ENCODE measurements at places on chromosomes 13 and 19. TPM values are rescaled to one million over a fixed set of nuclear protein-coding genes. Genes with fewer than 3 reads are reported as not detected.

GRCh38 chr13:101425623-101426022 lies 9.3 kb upstream of the NALCN start:
- no peak for DNase-seq

DNA sequence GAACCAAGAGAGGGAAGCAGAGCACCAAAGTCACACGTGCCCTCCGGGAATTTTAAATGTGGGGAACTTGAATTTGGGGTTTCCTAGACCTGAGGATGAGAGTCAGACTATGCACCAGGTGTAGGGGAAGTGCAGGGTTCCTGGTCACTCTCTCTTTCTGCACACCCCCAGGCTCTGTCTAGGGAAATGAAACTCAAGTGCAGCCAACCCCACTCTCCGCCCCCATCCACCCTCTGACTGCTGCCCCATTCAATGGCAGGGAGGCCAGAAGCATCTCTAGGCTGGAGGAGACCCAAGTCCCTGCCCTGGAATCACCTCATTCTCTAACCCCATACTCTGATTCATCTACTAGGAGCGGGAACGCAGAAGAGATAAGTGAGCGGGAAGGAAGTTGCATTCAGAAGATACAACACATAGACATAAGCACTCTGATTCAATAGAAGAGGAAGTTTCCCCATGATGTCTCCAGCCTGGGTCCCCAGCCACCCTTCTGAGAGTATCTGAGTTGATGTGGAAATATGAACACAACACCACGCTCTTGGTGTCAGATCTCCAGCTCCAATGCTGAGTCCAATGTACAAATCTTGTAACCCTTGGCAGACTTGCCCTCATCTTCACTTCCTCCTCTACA lies 4.7 kb upstream of the SIGLEC14 start:
- peak; percentile 66 for DNase-seq

- DNase-seq: no peak
Observed at GRCh38 chr13:78393286-78394142, 209.8 kb downstream of the POU4F1 start.

GRCh38 chr19:49636233-49636932 lies 3.6 kb downstream of the RRAS start:
- DNase-seq: no peak

DNA sequence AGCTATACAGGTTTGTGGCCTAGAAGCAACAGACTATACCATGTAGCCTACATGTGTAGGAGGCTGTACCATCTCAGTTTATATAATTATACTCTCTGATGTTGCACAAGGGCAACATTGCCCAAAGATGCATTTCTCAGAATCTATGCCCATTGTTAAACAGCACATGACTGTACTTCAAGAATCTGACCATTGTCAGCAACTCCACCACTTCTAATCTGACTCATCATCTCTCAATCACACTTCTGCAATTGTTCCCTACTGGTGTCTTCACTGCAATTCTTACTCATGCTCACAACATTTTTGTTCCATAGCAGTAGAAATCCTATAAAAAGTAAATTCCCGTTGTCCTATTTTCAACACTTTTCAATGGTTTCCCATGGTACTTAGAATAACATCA lies 63.9 kb upstream of the ATXN8OS start:
- no peak for DNase-seq

- DNase-seq: no peak
Observed at GRCh38 chr13:101307181-101307701, 109.1 kb downstream of the NALCN start.

DNA sequence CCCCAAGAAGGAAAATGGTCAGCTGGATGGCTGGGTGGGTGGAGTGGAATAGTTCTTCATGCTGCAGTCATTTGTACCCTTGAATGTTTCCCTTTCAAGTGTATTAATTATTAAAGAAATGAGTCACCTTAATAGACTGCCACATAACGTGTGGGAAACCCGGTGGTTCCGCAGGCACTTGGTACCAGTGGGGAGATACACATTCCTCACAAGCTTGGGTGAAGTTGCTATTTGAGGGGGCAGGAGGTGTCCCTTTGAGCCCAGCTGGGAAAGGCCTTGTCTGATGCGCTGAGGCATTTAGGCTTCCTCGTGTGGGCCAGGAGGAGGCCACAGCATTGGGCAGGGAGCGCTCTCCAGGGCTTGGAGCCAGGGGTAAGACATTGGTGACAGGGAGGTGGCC lies 57.7 kb downstream of the ATP8A2 start:
- no peak for DNase-seq

- peak; percentile 83 for DNase-seq
Observed at GRCh38 chr19:48752496-48753365, at the start of gene FUT1. TSS of gene FUT1 (minus strand) at chr19:48752641. CDS start at chr19:48751281, 1,360 bp downstream.

GRCh38 chr19:40810160-40810559 lies 11.2 kb downstream of the EGLN2 start:
- DNase-seq: peak; percentile 40

- no peak for DNase-seq
Observed at GRCh38 chr19:32296694-32297093, 48.7 kb upstream of the ZNF507 start.

- DNase-seq: no peak
Observed at GRCh38 chr19:48544856-48545750, 6.9 kb upstream of the SULT2B1 start.

The FAM32A gene
- total RNA-seq: 59.9 TPM

The FAM216B gene
- 17.0 TPM for total RNA-seq

The KLK3 gene
- total RNA-seq: not detected

The SMG9 gene
- total RNA-seq: 47.3 TPM
